ENCODE measurements at places on chromosomes 12 and 14. TPM values are rescaled to one million over a fixed set of nuclear protein-coding genes. Genes with fewer than 3 reads are reported as not detected.

Gene FGF23
- total RNA-seq, result not detected

Gene FAM234B
- 4.1 TPM for total RNA-seq

Gene ARID4A
- total RNA-seq, result 28.1 TPM

Gene C12orf50
- total RNA-seq, result 0.12 TPM

Gene MYF6
- not detected for total RNA-seq

Gene LRIG3
- 0.27 TPM for total RNA-seq

Gene SOAT2
- total RNA-seq, result not detected

Gene SLC17A8
- not detected for total RNA-seq

Gene MIP
- not detected for total RNA-seq

Gene SERPINA5
- not detected for total RNA-seq

Gene CCDC196
- total RNA-seq, result not detected

Gene EMP1
- total RNA-seq, result 16.3 TPM

Gene COCH
- 0.51 TPM for total RNA-seq

Gene KLHL33
- not detected for total RNA-seq

Gene CLEC4C
- not detected for total RNA-seq

Gene FGF6
- not detected for total RNA-seq

Gene IL25
- not detected for total RNA-seq

Gene CPNE8
- total RNA-seq, result 3.3 TPM

Gene MUCL1
- total RNA-seq, result not detected

Gene SCNN1A
- total RNA-seq, result not detected

Gene BORCS5
- total RNA-seq, result 18.1 TPM

Gene C1S
- total RNA-seq, result 2.7 TPM

Gene LMNTD1
- not detected for total RNA-seq

Gene AGAP2
- 70.2 TPM for total RNA-seq

Gene PARP11
- total RNA-seq, result 23.2 TPM

Gene EFCAB11
- 4.5 TPM for total RNA-seq

Gene KNTC1
- total RNA-seq, result 99.7 TPM

Gene TMEM233
- total RNA-seq, result not detected

Gene E2F7
- total RNA-seq, result 16.1 TPM

Gene LARP4
- total RNA-seq, result 70.3 TPM

Gene KLRD1
- 4.9 TPM for total RNA-seq

Gene OR11G2
- total RNA-seq, result not detected

Gene LRTM2
- total RNA-seq, result not detected

Gene AP4S1
- total RNA-seq, result 8.1 TPM

Gene RNFT2
- 7.5 TPM for total RNA-seq

Gene RFX4
- total RNA-seq, result not detected

Gene GPR84
- 2.4 TPM for total RNA-seq

Gene DENR
- 69.6 TPM for total RNA-seq

Gene CCDC88C
- total RNA-seq, result 189 TPM

Gene SMIM41
- 0.25 TPM for total RNA-seq

Gene CABP1
- 0.29 TPM for total RNA-seq

Gene CKAP4
- 3.8 TPM for total RNA-seq

Gene REC8
- total RNA-seq, result 72.3 TPM

Gene ESPL1
- total RNA-seq, result 63.4 TPM

Gene NFATC4
- not detected for total RNA-seq

Gene EML5
- 3.0 TPM for total RNA-seq

Gene MRPL52
- total RNA-seq, result 136 TPM

Gene KLHDC1
- total RNA-seq, result 2.0 TPM

Gene RBP5
- total RNA-seq, result not detected

Gene BCAT1
- total RNA-seq, result 38.0 TPM
